ENCODE measurements at places on chromosomes 13 and 19.

- no peak for DNase-seq
These were observed 788.9 kb downstream of the UQCRFS1 start for GRCh38 chr19:28424077-28424476.

GRCh38 chr19:33554821-33555220, 33.2 kb upstream of the PEPD start:
- DNase-seq = no peak

DNA sequence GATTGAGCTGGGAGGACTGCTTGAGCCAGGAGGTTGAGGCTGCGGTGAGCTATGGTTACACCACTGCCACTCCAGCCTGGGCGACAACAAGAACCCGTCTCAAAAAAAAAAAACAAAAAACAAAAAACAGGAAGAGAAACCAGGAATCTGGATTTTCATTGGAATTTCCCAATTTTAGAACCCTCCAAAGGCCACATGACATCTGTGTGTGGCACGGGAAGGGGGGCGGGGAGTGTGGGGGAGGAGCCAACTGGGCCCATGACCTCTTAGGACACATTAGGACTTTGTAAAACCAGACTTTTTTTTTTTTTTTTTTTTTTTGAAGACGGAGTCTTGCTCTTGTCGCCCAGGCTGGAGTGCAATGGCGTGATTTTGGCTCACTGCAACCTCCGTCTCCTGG, 21.2 kb upstream of the MYDGF start:
- no peak for DNase-seq

- DNase-seq = no peak
These were observed 106.8 kb downstream of the DHRS12 start for GRCh38 chr13:51697181-51697580.

DNA sequence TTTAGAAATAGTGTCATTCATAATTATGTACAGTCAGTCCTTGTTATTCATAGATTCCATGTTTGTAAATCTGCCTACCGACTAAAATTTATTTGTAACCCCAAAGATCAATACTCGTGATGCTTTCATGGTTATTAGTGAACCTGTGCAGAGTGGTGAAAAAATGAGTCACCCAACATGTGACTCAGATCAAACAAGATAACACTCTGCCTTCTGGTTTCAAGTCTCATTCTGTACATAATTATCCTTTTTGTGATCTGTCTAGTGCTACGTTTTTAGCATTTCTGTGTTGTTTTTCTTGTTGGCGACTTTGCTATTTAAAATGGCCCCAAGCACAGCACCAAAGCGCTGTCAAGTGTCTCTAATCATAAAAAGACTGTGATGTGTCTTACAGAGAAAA, 274.7 kb downstream of the SUCLA2 start:
- no peak for DNase-seq

GRCh38 chr13:110597041-110597689, 18.2 kb upstream of the NAXD start:
- no peak for DNase-seq

- no peak for DNase-seq
These were observed 2.9 kb upstream of the ATP11A start for GRCh38 chr13:112686987-112687386.

GRCh38 chr13:98910501-98910951, 67.3 kb downstream of the DOCK9 start:
- DNase-seq = peak; percentile 40

DNA sequence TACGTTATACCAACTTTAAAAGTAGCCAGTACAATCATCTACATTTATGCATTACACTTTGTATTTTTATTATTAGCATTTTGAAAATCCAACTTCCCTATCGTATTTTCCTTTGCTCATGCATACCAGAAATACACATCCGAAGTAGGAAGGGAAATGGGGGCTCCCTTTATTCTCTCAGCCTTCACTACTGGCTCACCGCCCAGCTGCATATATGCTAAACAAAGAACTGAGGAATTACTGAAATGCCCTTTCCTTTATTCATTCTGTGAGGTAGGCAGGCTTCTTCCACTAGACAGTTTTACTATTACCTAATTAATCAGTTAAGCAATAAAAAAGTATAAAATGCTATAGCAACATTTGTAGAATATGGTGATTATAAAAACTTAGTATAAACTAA, 291.6 kb downstream of the KLF12 start:
- DNase-seq = no peak

GRCh38 chr19:48443731-48444128, 2.1 kb upstream of the GRWD1 start:
- no peak for DNase-seq

GRCh38 chr13:99484473-99484872, 16.8 kb upstream of the TM9SF2 start:
- DNase-seq = peak; percentile 69

- DNase-seq = peak; percentile 33
These were observed 2.4 kb upstream of the SIGLEC9 start for GRCh38 chr19:51122112-51122981.

DNA sequence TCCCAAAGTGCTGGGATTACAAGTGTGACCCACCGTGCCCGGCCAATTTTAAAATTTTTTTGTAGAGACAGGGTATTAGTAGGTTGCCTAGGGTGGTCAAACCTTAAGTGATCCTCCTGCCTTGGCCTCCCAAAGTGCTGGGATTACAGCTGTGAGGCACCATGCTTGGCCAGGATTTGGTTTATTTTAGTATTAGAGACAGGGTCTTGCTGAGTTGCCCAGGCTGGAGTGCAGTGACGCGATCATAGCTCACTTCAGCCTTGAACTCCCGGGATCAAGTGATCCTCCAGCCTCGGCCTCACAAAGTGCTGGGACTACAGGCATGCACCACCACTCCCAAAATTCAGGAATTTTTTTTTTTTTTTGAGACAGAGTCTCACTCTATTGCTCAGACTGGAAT, 5.4 kb upstream of the ZNF414 start:
- DNase-seq = no peak

- peak; percentile 3 for DNase-seq
These were observed 13.1 kb upstream of the MZF1 start for GRCh38 chr19:58586133-58586765.

- DNase-seq = no peak
These were observed 59.8 kb downstream of the URI1 start for GRCh38 chr19:30001791-30002190.

DNA sequence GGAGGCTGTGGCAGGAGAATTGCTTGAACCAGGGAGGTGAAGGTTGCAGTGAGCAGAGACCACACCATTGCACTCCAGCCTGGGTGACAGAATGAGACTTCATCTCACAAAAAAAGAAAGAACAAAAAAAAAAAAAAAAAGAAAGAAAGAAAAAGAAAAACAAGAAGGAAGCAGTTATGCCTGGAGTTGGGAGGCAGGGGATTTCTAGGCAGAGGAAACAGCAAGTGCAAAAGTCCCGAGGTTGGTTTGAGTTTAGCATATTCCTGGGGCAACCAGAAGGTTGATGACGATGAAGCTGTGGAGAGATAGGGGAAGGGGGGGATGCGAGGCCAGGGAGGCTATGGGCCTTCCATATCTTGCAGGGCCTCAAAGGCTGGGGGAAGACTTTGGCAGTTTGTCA, 11.5 kb upstream of the EML2 start:
- DNase-seq = no peak

DNA sequence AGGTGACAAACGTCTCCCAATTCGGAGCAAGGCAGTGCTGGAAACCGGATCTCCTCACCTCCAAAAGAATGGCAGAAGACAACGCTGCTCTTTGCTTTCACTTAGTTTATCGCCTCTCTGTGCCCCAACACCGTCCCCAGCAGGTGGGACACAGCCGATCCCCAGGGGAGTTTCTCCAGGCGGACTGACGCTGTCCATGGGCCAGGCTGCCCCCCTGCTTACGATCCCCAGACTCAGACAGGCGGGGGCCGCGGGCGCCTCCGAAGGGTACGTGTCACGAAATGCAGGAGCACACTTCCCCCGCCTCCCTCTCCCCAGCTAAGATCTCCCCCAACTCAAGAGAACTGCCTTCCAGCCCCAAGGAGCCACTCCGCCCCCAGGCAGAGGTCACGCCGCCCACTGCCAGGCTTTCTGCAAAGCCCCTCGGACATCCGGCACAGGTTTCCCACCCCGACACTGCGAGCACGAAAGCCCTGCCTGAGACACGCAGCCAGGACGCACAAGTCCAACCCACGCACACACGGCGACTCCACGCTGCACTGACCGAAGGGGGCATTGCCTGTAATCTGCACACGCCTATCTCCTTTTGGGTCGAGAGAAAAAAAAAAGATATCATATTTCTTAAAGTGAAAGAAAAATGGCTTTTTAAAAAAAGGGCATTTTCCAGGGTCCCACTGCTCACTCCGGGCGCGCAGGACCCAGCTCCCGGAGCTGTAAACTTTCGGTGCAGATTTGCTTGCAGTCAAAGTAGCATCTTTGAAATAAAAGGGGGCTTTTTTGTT, 2.0 kb downstream of the SPRY2 start:
- peak; percentile 41 for DNase-seq

DNA sequence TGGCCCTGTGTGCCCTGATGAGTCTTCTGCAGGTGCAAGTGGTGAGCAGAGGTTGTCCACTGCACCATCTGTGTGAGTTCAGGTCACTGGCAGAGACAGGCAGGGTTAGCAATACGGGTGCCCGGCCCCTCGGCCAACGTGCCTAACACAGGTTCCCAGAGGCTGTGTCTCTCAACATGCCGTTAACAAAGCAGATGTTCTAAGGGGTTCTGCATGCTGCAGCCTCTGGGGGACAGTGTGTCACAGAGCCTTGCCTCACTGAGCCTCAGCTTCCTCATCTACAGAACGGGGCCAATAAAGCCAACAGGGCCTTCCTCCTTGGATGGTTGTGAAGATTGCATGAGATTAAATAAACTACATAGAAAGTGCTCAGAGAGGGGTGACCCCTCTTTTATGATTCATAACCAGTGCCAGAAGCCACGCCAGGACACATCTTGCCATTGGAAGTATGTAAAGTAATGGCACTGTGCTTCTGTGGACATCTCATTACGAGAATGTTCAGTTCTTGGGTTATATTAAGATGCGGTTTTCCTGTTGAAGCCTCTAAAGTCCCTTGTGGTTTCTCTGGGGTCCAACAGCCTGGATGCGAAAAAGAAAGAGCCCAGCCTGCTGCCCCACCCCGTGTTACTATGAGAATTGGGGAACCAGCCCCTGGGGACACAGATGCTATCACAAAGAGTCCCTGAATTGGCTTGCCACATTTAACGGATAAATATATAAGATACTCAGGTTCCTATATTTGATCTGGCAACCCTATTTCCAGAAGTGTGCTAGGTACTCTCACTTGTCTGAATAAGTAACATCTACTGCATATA, 11.2 kb upstream of the ARHGEF18 start:
- no peak for DNase-seq

DNA sequence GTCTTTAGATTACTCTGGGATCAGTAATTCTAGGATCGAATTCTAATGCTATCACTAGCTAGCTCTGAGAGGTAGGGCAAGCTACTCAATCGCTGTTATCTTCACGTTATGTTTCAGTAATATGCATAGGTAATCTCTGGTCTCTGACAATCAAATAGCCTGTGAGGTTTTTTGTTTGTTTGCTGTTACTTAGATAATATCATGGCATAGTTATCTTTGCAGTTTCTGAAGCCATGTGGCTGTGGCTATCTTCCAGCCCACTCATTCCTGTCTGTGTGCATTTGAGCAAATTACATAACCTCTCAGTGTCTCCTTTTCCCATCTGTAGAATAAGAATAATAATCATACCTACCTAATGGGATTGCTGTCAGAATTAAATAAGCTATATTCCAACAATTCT, 330.2 kb downstream of the PCDH9 start:
- DNase-seq = no peak

DNA sequence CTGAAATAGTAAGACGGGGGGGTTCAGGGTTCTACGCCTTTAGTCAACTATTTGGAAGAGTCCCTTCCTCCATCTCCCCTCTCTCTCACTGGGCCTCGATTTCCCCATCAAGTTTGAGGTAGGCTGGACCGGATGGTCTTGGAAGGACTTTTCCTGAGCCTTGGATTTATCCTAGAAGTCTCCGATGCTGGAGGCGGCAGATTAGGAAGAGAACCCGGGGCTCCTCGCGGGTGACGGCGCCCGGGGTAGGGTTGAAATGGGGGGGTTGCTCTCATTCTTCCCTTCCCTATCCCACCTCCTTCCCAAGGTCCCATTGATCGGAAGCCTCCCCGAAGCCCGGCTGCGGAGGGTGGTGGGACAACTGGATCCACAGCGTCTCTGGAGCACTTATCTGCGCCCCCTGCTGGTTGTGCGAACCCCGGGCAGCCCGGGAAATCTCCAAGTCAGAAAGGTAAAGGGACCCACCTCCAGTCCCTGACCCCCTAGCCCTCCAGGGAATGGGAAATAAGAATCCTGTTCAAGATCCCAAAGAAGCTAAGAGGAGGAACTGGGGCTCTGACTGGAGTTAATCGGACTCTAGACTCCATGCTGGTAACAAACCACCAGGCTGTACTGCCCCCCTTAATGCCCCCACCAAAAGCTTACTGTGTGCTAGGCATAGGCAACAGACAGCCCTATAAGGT, 781 bp downstream of the QPCTL start:
- peak; percentile 31 for DNase-seq

- no peak for DNase-seq
These were observed 16.2 kb upstream of the FREM2 start for GRCh38 chr13:38670627-38671026.

GRCh38 chr19:48102870-48103751, 7.5 kb downstream of the PLA2G4C start:
- DNase-seq = peak; percentile 49

GRCh38 chr13:98041081-98041820, 87.8 kb downstream of the IPO5 start:
- DNase-seq = no peak

DNA sequence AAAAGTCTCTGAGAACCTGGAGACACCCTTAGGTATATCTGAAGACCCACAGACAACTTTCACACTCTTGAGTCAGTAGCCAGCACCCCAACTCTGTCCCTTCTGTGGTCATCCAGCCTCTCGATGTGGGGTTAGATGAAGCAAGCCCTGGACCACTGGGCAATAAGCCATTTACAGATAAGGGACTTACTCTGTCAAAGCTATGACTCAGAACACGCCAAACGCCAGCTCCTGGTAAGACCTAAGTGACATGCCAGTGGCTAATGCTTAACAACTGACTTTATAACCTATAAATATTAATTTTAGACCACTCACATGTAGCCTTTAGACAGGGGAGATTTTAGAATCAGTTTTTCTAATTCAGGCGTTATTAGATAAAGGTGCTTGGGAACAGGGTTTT, 85.7 kb downstream of the SHISA2 start:
- DNase-seq = peak; percentile 39

GRCh38 chr13:94212196-94212595, 267.3 kb downstream of the DCT start:
- no peak for DNase-seq

DNA sequence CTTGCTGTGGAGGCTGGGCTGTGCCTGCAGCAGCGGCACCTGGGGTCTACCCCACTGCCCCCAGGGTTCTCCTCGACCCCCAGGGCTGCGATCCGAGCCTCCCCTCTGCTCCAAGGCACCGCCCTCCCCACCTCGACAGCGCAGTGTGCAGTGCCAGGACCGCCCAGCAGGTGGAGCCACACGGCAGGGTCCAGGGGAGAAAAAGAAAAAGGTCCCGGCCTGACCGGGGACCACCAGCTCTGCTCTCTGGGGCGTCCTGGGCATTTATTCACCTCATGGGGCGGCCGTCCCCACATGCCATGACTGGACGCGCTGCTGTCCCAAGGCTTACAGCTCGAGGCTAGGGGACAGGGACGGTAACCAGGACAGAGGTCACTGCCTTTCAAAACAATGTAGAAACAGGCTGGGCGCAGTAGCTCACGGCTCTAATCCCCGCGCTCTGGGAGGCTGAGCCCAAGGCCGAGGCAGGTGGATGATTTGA, 10.6 kb downstream of the REXO1 start:
- DNase-seq = no peak
